ENCODE measurements at places on chromosomes 7 and 10.

GRCh38 chr10:42998481-42999384, 78.1 kb upstream of the RET start:
- DNase-seq, result peak; percentile 20

- no peak for DNase-seq
Measured at GRCh38 chr10:126060261-126060931, 164.0 kb downstream of the FANK1 start.

DNA sequence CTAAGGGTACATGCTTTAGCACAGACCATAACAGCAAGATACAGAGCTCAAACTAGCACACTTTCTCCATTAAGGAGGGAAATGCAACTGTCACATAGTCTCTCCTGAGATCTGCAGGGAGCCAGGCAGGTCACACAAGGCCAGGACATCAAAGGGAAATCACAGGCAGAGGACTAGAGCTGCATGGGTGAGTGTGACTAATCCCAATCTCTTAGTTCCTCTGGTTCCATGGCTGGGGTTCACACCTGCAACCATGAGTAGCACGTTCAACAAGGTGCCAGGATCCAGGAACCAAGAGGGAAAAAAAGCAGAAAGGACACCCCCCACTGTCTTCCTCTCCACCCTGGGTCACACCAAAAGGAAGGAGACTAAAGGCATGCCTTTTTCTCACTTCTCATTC, 296.5 kb upstream of the STEAP1 start:
- DNase-seq, result no peak

- no peak for DNase-seq
Measured at GRCh38 chr10:122288917-122289316, 17.8 kb downstream of the BTBD16 start.

- DNase-seq, result no peak
Measured at GRCh38 chr7:110987127-110987693, 103.7 kb upstream of the LRRN3 start.

- DNase-seq, result no peak
Measured at GRCh38 chr10:129704225-129704624, 237.2 kb downstream of the MGMT start.

GRCh38 chr10:71696628-71697326, 22.8 kb downstream of the C10orf105 start:
- peak; percentile 80 for DNase-seq

DNA sequence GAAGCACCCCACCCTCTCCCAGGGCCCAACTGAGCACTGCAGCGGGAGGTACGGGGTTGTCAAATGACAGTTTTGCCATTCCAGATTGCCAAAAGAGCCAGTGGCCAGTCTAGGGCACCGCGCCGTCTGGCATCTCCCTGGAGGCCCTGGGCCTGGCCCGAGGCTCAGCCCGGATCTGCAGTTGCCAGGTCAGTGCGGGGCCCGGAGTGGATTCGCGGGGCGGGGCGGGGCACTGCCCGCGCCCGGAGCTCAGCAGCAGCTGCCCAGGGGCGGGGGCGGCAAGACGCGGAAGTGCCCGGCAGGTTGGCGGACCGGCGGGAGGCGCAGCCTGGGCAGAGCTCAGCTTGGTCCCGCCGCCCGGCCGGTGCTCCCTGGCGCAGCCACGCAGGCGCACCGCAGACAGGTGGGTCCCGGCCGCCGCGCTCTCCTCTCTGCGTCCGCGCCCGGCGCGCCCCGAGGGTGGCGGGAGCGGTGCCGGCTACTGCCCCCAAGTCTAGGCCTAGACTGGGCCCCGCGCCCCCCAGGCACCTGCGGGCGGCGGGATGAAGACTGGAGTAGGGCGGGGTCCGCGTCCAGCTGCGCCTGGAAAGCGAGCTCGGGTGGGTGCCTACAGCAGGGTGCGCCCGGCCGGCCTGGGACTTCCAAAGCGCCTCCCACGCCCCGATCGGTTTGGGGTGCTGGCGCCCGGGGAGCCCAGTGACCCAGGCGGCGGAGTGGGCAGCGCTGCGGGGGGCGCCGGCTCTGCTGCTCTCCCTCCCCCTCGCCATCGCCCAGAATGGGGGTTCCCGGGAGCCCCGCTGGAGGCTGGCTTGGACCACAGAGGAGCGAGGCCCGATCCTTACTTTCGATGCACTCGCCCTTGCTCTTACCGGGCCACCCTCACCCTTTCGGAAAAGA, at the start of gene IRF5:
Gene IRF5 (plus strand): TSS at position 281 of the 897 bp plus-strand sequence. CDS start 4,155 bp downstream, outside the sequence.
- DNase-seq, result peak; percentile 59

DNA sequence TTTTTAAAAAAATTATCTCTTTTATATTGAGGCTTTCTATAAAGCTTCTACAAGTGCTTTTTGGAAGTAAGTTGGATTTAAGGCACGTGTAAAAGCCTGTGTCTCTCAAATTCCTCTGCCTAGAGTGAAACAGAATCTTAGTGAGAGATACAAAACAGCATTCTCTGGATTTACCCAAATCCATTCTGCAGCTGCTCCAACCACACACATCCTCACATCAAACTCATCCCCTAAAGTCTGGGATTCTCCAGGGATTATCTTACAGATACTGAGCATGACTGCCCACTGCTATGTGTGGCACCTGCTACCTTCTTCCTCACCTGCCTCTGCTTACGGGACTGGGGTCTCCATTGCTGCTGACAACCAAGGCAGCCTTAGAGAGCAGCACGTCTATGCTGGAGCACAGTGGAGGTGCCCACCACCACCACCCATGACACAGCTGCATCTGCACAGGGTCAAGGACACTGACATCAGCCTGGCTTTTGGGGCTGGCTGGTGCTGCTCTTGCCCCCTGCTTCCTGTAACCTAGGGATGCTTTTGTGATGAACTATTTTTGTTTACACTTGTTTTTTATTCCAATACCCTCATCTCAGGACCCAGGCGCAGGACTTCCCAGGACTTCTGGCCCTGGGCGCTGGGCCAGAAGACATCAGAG, 139.2 kb upstream of the NAMPT start:
- no peak for DNase-seq

GRCh38 chr10:132616170-132616995, 78.8 kb downstream of the INPP5A start:
- peak; percentile 77 for DNase-seq

DNA sequence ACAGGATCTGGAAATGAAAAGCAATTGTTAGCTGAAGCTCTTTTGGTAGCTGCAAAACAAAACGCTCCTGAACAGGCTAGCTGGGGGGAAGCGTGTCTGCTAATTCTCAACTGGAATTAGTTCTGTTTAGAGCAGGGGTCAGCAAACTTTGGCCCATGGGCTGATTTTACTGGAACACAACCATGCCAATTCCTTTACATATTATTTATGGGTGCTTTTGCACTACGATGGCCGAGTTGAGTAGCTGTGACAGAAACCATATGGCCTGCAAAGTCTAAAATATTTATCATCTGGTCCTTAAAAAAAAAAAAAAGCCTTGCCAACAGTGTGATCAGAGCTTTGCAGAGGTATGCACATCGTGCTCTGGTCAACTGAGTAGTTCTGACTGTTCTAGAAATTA, 108.4 kb upstream of the PDLIM1 start:
- no peak for DNase-seq

- no peak for DNase-seq
Measured at GRCh38 chr10:119723624-119724023, 2.2 kb upstream of the INPP5F start.

- DNase-seq, result no peak
Measured at GRCh38 chr7:35839860-35840854, 39.3 kb downstream of the SEPTIN7 start.

- DNase-seq, result no peak
Measured at GRCh38 chr7:4461531-4461930, 220.6 kb upstream of the FOXK1 start.

DNA sequence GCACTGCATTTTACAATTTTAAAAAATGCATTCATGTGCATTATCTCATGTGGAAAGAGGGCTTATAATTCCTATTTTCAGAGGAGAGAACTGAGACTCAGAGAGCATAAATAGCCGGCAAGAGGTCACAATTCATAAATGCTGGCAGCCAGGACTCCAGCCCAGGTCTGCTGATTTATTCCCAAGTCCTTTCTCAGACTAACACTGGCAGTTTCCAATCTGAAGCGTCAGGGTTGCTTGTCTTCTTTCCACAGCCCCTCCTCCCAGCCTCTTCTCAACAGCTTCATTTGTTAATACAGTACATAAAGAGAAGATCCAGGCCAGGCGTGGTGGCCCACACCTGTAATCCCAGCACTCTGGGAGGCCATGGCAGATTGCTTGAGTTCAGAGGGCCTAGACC, 108.9 kb downstream of the PARD3 start:
- no peak for DNase-seq

- DNase-seq, result no peak
Measured at GRCh38 chr10:109898007-109898406, 25.3 kb downstream of the XPNPEP1 start.

DNA sequence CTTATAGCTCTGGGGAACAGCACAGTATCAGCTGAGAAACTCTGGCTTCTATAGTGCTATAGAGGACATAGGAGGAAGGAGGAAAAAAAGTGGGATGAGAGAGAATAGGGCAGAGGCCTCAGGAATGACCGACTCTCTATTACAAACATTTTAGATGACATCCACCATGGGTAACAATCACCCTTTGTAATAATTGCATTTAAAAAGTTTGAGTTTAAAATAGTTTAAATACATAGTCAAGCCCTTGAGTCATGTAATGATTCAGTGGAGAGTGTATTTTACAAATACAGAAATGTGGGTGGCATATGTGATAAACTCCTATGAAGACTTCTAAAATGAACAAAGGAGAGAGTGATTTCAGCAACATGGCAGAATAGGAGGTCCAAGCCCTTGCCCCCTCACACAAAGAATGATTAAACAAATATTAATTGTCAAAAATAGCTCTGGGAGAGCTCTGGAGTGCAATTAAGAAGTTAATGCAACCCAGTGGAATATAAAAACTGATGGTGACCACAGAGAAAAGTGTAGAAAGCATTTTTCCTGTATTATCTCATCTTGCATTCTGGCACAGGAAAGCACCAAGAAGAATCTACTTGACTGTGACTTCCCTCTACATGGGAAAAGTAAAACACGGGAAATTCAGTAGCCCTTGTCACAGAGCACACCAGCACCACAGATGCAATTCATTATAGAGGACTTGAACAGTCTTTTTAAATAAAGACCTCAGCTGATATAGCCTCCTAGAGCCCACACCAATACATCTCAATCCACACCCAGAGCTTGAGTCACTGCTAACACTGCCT, 569.0 kb upstream of the SORCS1 start:
- no peak for DNase-seq

GRCh38 chr10:6232225-6232807, 29.6 kb downstream of the PFKFB3 start:
- no peak for DNase-seq

DNA sequence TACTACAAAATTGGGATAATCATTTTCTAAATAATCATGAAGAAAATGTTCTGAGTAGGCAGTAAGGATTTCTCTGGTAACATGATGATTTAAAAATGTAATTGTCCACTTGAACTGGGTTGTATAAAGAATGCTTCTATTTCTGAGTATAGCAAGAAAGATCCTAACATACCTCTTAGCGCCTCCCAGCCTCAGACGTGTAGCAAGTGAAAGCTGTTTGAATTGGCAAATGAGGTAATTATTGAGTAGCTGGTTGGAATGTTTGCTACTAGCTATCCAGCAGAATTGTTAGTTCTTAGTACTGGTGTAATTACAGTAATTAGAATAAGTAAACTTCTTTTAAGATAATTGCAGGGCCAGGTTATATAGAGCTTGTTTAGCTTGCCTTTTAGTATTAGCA, 47.9 kb downstream of the SEPTIN7 start:
- no peak for DNase-seq

GRCh38 chr10:45473126-45473525, 99.1 kb downstream of the ALOX5 start:
- no peak for DNase-seq

DNA sequence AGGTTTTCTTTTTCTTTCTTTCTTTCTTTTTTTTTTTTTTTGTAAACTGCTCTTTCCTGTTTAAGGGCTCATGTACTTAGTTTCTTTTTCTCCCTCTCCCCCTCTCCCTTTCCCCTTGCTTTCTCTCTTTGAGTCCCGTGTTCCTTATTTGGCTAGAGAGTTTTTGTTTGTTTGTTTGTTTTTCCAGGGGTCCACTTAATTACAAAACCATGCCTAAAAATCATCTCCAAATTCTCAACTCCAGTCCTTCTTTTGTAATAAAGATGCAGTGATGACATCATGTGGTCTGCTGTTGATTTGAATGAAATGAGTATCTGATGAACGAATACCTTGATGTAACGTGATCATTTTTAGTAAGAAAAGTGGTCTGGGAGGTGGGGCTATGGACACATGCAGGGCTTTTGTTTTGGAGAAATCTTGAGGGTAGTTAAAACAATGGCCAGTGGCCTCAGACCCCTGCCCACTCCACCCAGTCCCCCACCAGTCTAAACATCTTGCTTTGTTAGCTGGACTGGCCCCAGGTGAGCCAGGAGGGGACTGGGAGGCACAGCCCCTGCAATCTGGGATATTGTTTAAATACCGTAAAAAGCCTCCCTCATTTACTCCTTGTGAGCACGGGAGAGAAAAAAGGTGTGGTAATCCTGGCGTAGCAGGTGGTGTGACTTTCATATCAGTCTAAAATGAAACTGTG, 165.7 kb downstream of the LRMDA start:
- no peak for DNase-seq

GRCh38 chr7:151756076-151756731, 120.7 kb downstream of the PRKAG2 start:
- peak; percentile 74 for DNase-seq

DNA sequence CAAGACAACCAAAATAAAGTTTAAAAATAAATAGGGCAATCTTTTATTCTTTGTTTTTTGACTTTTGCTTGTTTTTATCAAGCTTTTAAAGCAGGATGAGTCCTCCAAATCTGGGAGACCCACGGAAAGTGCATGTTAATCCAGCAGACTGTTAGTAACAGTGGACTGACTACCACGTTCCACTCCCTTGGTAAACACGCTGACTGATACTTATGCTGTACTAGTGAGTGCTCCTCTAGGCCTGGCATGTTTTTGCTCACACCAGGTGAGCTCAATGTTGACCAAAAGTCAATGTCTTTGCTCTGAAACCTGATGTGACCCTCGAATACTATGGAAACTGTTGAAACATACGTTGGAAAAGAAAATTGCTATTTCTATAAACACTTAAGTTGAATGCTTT, 88.4 kb downstream of the KIAA1549 start:
- no peak for DNase-seq

GRCh38 chr7:112759905-112760304, 30.3 kb downstream of the TMEM168 start:
- no peak for DNase-seq

GRCh38 chr7:106430103-106430502, 145.3 kb upstream of the NAMPT start:
- no peak for DNase-seq

DNA sequence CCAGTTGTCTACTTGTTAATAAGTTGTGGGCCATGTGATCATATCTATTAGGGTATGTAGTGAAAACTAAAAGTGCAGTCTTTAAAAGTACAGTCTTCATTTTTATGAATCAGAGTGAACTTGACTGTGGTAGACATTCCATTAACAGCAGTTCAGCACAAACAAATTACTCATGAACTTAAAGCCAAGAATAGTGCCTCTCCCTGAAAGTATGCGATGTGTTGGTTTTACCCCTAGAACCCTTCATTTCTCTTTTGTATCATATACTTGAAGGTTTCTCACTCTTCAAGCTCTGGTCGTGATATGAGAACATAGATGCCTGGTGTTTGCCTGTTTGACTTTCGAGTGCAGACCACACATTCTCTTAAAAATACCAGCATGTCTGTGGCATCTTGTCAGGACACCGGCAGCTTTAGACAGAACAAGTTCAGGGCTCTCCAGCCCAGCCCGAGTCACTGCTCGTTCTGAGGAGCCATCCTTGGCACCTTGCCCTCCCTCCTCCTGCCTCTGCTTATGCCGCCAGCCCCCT, 159.3 kb downstream of the LCOR start:
- DNase-seq, result no peak
